ENCODE measurements at places on chromosomes 2 and 18. TPM values are rescaled to one million over a fixed set of nuclear protein-coding genes. Genes with fewer than 3 reads are reported as not detected.
A peak's percentile ranks its signal among the peaks of the same experiment; 100 is the strongest.

DNA sequence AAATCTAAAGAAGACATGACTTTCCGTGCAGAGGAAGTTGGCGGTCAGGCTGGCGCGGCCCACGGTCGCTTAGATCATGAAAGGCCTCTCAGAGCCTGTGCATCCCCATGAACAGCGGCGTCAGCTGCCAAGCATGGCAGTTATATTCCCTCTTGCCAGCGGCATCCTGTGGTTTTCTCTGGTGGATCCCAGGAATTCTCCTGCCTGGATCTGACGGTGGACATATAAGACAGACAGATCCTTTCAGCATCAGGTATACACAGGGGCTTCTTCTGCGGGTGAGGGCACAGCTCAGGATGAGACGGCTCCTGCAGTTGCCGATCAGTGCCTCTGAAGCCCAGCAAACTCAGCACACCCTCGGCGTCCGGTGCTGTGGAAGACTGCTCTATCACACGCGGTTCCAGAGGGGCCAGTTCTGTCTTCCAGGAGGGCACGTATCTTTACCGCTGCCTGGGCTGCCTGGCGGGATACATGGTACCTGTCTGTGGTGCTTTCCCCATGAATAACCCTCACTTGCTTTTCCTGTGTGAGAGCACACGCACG lies 157.8 kb downstream of the LDLRAD4 start:
- no peak for DNase-seq

DNA sequence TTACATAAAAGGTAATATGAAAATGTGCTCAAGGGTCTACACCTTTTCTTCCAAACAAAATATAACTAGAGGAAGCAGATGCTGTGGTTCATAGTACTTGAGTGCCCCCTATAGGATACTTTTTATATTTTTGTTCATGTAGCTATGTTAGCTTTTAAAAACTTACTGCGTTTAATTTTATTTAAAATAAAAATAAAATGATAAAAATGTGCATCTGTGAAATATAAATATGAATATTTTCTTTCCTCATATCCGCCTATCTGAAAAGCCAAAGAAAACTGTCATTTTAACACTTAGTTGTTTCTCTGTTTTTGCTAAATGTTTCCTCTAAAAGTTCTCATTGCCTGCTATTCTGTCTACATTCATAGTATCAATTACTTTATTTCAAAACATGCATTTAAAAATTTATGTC lies 9.6 kb upstream of the LRP1B start:
- peak; percentile 32 for DNase-seq

- peak; percentile 87 for DNase-seq
These were observed 16.9 kb upstream of the SULT1C2 start for GRCh38 chr2:108271691-108272253.

GRCh38 chr18:74261053-74261713 lies 30.6 kb downstream of the CYB5A start:
- DNase-seq: peak; percentile 91

DNA sequence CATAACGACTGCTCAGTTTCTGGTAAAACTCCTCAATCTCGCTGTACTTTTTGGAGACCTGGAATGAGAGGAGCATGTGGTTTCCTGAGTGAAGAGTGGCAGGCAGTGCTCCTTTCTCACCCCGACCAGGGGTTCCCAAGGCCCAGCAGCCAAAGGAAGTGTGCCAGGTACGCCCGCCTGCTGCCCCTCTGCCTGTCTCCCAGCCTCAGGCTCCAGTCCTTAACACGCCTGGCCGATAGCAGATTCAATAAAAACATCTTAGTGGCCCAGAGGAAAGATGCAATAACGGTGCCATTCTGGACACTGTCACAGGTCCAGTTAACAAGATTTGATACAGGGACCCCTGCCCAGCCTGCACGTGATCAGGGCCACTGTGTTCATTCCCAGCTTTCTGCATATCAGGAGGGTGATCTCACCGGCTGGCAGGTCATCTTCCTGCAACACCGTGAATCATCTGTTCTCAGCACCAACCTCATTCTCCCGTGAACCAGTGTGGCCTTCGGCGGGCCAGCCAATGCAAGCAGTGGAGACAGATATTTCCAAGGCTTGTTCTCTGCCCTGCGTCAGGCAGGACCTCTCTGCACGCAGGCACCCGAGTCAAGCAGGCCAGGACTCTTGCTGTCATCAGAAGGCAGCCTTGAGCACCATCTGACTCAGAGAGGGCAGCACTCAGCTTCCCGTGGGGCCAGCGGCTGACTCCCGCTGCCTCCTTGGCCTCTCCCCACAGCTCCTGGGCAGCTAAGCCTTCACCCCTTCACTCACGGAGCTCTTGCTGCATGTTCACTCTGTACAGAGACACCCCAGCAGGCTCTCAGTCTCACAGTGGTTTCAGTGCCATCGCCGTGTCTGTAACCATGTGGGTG lies 9.5 kb downstream of the HS1BP3 start:
- peak; percentile 35 for DNase-seq

DNA sequence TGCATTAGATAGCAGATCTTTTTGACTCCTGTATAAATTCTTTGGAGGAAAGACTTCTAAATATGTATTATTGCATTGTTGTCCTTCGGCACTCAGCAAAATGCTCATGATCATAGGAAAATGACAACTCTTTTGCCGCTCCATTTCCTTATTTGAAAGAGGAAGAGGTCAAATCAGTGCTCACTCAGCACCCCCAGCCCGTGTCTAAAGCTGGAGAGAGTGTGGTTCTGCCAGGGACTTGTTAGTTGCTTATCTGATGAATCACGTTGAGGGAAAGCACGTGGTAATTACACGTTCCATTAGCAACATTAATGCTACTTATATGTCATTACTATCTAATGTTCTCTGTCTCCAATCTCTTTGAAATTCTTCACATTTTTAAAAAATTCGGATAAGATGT lies 46.0 kb upstream of the MBP start:
- DNase-seq: peak; percentile 28

DNA sequence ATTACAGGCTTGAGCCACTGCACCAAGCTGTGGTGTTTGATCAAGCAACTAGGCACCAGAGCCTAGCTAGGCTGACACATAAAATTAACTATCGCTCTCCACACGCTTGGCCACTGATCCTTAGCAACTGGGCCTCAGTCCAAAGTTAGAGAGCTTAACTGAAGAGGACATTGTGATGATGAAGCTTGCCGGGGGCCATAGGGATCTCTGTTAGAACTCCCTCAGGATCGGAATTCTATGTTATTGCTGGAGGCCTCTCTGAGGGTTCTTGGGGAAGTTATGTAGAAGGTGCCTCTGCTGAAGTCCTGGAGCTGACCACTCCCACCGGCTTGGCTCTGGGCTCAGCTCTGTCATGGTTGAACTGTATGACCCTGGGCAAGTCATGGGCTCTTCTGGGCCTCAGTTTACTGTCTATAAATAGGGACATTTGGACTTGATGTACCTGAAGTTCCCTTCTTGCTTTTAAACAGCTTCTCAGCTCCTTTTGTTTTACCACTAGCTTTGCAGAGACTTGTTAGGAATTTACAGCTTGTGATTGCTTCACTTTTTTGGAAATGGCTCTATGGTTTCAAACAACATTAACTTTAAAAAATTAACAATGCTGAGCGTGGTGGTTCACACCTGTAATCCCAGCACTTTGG lies 44.1 kb downstream of the GATA6 start:
- no peak for DNase-seq

DNA sequence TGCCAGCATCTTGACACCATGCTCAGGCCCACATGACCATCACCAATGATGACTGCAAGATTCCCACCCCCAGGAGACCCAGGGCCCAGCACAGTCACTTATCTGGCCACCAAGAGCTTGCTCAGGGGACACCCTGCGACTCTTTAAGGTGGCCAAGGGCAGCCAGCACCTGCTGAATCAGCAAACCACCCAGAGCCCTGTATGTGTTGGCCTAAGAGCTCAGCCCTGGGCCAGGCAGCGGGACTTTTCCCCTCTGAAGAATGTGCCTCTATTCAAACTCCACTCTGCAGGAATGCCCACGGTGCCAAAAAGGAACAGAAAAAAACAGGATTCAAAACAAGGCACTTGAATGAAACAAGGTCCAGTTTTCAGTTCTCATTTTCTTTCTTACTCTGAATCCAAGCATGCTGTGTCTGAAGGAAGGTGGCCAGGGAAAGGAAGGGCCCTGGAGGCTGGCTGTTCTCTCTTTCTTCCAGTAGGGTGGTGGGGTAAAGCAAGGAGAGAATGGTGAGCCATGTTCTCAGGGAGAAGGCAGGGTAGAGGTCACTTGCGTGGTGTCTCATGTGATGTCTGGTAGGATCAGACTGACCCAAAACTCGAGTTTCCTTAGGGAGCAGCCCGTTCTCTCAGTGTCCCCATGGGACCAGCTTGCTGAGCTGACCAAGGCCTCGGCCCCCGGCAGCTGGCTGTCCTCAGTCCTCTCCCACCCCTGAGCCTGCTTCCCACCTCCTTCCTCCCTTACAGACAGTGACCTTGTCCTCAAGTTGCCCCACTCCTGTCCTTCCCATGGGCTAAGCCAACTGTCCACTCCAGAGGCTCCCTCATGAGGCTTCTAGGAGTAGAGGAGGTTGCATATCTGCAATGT lies 150.0 kb downstream of the RNF152 start:
- DNase-seq: peak; percentile 29

- DNase-seq: no peak
These were observed 9.9 kb upstream of the MAP3K2 start for GRCh38 chr2:127397568-127398238.

GRCh38 chr18:42619771-42620170 lies 495.7 kb downstream of the RIT2 start:
- no peak for DNase-seq

- DNase-seq: no peak
These were observed 11.9 kb upstream of the SLC40A1 start for GRCh38 chr2:189592353-189592984.

- DNase-seq: peak; percentile 100
These were observed 133.3 kb downstream of the GFPT1 start for GRCh38 chr2:69253611-69254301.

- no peak for DNase-seq
These were observed 194.4 kb downstream of the RPIA start for GRCh38 chr2:88885679-88886416.

GRCh38 chr2:86039178-86039962 lies 66.3 kb downstream of the POLR1A start:
- no peak for DNase-seq

KDSR gene
- total RNA-seq: 26.8 TPM

OXER1 gene
- total RNA-seq: under 0.01 TPM

FOXI3 gene
- total RNA-seq: not detected

ALPI gene
- total RNA-seq: not detected

PROKR1 gene
- total RNA-seq: not detected

ALLC gene
- total RNA-seq: not detected
